ENCODE measurements at places on chromosomes 5 and 9. TPM values are rescaled to one million over a fixed set of nuclear protein-coding genes. Genes with fewer than 3 reads are reported as not detected.

The TOR4A gene
- 2.8 TPM for total RNA-seq

The PCDHB10 gene
- 0.53 TPM for total RNA-seq

The PCDHGA7 gene
- 1.9 TPM for total RNA-seq

The CARTPT gene
- total RNA-seq: not detected

The FTMT gene
- not detected for total RNA-seq

GRCh38 chr9:107249665-107250285, 33.3 kb upstream of the RAD23B start:
- no peak overlapping the region for H3K4me3 ChIP-seq
- DNase-seq: no peak
- peak overlapping the region; percentile 68 for H3K27ac ChIP-seq

DNA sequence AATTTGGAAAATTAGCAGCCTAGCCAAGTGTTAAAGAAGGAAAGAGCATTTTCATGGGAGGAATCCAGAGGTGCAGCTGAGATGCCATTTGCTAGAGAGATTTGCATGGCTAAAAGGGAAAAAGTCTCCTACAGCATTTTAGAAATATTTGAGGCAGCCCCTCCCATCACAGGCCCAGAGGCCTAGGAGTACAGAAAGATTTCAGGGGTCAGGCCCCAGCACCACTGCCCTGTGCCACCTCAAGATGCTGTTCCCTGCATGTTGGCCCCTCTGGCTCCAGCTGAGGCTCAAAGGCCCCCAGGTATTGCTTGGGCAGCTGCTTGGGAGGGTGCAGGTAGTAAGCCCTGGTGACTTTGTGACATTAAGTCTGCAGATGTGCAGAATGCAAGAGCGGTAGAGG, 26.9 kb upstream of the NPR3 start:
- H3K27ac ChIP-seq: no peak overlapping the region
- DNase-seq: no peak

GRCh38 chr5:121088341-121088740, 624.2 kb downstream of the PRR16 start:
- no peak overlapping the region for H3K27ac ChIP-seq
- H3K36me3 ChIP-seq: no peaks in the 10 kb centered on the region
- no peaks in the 10 kb centered on the region for H3K27me3 ChIP-seq
- H3K4me1 ChIP-seq: no peaks in the 10 kb centered on the region
- no peak overlapping the region for H3K4me3 ChIP-seq

DNA sequence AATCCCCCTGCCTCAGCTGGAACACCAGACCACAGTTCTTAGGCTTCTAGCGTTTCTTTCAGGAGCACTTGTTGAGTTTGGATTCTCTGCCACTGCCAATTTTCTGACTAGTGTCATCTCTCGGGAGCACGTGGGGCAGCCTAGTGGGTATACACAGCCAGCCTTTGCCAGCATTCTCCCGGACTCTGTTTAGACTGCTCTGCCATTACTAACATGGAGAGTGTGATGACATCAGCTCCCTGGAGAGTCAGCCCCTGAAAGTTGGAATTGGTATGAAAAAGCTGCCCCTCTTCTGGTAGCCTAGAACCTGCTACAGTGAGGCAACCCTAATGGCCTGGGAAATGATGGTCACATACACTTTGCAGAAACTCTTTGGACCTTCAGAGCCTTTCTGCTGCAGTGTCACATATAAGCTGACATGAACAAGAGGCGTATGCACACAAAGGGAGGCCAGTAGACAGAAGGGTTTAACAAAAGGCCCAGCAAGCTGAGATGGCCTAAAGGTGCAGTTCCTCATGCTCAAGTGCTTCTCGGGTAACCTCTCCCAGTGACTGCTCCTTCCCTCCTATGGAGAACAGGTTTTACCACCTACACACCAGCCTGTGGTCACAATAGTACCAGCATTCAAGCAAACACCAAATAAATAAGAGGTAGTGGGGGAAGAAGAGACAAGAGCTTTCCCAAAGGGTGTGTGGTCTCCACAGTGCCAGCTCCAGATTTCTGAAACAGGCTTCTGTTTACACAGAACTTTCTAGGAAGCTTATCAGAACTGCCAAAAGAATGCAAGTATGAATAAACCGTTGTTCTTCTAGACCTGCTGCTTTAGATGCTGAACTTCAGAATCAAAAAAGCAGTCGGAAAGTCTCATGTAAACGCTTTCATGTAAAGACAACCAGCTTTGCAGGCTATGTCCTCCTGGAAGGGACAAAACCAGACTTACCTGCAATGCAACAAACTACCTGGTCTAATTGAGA, 16.5 kb downstream of the SPACA9 start:
- no peaks in the 10 kb centered on the region for H3K27me3 ChIP-seq
- no peak overlapping the region for H3K27ac ChIP-seq
- no peaks in the 10 kb centered on the region for H3K4me1 ChIP-seq
- no peaks in the 10 kb centered on the region for H3K36me3 ChIP-seq
- DNase-seq: no peak

DNA sequence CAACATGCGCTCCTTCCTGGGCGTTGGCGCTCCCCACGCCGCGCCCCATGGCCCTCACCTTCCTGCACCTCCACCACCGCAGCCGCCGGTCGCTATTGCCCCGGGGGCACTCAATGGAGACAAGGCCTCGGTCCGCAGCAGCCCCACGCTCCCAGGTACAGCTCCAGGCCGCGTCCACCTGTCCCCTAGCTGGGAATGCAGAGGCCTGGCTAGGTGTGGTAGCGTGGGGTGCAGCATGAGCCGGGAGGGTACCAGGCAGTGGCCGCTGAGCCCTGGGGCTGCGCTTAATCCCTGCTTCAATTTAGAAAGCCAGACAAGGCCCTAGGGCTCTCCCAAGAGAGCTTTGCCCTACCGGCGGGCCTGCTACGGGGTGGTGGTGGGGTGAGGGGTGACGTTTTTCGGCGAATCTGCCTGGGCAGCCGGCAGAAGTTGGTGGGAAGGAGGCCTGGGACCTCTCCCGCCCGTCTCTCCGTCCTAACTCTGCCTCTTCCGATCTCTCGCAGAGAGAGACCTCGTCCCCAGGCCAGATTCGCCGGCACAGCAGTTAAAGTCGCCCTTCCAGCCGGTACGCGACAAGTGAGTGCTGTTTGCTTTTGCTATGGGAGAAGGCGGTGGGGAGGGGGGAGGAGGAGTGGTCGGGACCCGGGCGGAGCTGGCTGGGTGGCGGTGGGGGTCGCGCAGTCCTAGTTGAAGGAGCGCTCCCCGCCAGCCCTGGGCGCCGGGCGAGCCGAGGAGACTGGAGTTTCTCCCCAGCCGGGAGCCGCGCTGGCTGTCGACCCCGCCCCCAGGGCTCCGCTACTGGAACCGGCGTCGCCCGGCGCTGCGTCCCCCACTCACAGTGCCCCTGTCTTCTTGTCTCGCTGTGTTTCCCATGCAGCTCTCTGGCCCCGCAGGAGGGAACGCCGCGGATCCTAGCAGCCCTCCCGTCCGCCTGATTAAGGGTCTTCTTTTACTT, 4.8 kb downstream of the IRX1 start:
- H3K27ac ChIP-seq: no peak overlapping the region
- no peak for DNase-seq
- no peaks in the 10 kb centered on the region for H3K36me3 ChIP-seq

- DNase-seq: no peak
- H3K36me3 ChIP-seq: peaks cover 11% of the 10 kb centered on the region
- H3K27me3 ChIP-seq: no peaks in the 10 kb centered on the region
- H3K4me3 ChIP-seq: no peak overlapping the region
- H3K4me1 ChIP-seq: peaks cover 52% of the 10 kb centered on the region
- no peak overlapping the region for H3K27ac ChIP-seq
These were observed 9.6 kb downstream of the NDST1 start for GRCh38 chr5:150517272-150518152.

GRCh38 chr5:127409246-127409917, 108.1 kb upstream of the PRRC1 start:
- no peaks in the 10 kb centered on the region for H3K27me3 ChIP-seq
- H3K27ac ChIP-seq: peak overlapping the region; percentile 81
- peak overlapping the region; percentile 48 for H3K4me3 ChIP-seq
- H3K36me3 ChIP-seq: no peaks in the 10 kb centered on the region

DNA sequence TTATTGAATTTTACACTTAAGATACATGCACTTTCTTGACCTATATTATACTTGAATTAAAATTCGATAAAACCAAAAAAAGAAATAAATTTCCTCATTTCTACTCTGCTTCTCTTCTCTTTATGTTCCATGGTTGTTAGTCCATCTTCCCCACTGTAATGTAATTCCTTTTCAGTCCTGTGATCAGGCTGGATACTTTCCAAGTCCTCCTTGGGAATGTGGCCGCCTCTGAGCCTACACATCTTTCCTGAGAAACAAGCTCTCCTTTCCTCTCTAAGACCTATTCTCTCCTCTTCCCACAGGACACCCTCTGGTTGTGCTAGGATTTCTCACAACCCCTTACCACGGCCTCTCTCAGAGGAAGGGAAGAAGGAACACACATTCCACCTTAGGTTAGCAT, 285.1 kb downstream of the DNAH5 start:
- no peak for DNase-seq
- no peaks in the 10 kb centered on the region for H3K4me1 ChIP-seq
- no peak overlapping the region for H3K27ac ChIP-seq
- H3K36me3 ChIP-seq: no peaks in the 10 kb centered on the region

DNA sequence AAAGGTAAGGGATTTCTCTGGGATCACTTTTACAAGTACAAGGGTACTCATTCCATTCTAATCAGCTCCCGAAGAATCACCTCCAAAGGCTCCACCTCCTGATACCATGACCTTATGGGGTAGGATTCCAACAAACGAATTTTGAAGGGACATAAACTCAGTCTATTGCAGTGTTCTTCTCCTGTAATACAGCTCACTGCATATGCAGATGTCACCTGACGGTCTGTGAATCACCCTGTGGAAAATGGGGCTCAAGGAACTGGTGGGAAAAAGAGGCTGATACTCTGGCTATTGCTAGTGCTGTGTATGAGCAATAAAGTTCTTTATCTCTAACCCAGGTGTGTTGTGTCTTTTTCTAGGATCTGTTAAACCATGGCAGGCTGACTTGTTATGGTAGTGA, 42.4 kb upstream of the CCDC112 start:
- DNase-seq: no peak
- H3K27ac ChIP-seq: no peak overlapping the region
- no peak overlapping the region for H3K4me3 ChIP-seq
- H3K36me3 ChIP-seq: no peaks in the 10 kb centered on the region
- no peaks in the 10 kb centered on the region for H3K27me3 ChIP-seq

DNA sequence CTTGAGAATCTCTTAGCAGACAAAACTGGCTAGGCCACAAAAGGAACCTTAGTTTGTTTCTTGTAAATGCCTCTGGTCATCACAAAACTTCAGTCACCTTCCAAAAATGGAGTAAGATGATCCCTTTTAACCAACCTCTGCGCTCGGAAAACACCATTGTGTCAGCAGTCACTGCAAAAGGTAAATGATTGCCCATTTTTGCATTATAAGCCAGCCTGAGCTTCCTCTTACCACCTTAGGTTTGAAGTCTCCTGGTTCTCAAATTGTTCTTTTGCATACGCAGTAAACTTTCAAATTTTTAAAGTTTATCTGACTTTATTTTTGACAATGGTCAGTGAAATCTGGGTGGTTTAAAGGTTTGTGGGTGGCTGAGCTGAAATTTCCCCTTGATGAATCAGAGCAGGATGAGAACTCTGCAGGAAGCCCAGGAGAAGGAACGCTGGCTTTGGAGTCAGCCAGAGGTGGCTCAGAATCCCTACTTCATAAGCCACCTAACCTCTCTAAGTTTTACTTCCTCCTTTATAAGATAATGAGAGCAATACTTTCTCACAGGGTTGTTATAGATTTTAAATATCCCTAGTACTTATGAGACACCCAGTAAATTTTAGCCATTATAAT, 131.4 kb downstream of the MED10 start:
- no peaks in the 10 kb centered on the region for H3K36me3 ChIP-seq
- H3K27ac ChIP-seq: no peak overlapping the region
- no peaks in the 10 kb centered on the region for H3K27me3 ChIP-seq
- H3K4me3 ChIP-seq: no peak overlapping the region
- DNase-seq: no peak
- H3K4me1 ChIP-seq: no peaks in the 10 kb centered on the region

DNA sequence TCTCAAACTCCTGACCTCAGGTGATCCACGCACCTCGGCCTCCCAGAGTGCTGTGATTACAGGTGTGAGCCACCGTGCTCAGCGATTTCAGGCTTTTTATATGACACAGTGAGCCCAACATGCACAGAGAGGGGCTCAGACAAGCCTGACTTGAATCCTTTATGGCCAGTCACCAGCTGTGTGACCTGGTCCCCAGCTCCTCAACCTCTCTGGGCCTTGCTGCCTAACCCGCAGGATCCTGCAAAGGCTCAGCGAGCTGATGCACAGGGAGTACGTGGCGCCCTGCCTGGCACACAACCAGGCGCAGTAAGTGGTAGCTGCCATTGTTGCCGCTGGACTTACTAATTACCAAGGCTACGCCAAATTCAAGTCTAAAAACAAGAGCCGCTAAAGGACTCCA, 16.6 kb upstream of the NCS1 start:
- no peak overlapping the region for H3K4me3 ChIP-seq
- H3K36me3 ChIP-seq: no peaks in the 10 kb centered on the region
- DNase-seq: no peak
- H3K27me3 ChIP-seq: no peaks in the 10 kb centered on the region

- no peak overlapping the region for H3K4me3 ChIP-seq
- H3K36me3 ChIP-seq: no peaks in the 10 kb centered on the region
- peaks cover 11% of the 10 kb centered on the region for H3K4me1 ChIP-seq
- DNase-seq: no peak
- H3K27ac ChIP-seq: no peak overlapping the region
These were observed 316.3 kb upstream of the POU5F2 start for GRCh38 chr5:94057655-94058054.

DNA sequence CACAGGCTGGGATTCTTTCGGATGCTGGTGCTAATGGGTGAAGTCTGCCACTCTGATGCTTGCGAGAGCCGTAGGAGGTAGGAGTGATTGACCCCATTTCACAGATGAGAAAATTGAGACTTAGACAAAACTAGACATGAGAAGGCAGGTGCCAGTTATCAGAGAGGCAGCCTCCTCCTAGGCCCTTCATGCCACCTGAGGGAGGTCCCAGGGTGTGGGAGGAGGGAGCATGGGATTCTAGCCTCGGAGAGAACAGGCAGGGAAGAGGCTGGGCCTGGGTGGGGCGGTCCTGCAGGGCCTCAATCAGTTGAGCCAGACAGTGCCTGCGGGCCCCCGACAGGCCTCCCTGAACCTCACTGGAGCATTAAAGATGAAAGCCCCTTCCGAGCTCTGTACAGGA, 112.4 kb downstream of the COL23A1 start:
- H3K36me3 ChIP-seq: no peaks in the 10 kb centered on the region
- no peak overlapping the region for H3K27ac ChIP-seq
- H3K4me3 ChIP-seq: no peak overlapping the region

- H3K36me3 ChIP-seq: no peaks in the 10 kb centered on the region
- no peaks in the 10 kb centered on the region for H3K4me1 ChIP-seq
- H3K27me3 ChIP-seq: no peaks in the 10 kb centered on the region
- H3K27ac ChIP-seq: no peak overlapping the region
- no peak overlapping the region for H3K4me3 ChIP-seq
These were observed 15.0 kb downstream of the ANKRD34B start for GRCh38 chr5:80555099-80555498.

DNA sequence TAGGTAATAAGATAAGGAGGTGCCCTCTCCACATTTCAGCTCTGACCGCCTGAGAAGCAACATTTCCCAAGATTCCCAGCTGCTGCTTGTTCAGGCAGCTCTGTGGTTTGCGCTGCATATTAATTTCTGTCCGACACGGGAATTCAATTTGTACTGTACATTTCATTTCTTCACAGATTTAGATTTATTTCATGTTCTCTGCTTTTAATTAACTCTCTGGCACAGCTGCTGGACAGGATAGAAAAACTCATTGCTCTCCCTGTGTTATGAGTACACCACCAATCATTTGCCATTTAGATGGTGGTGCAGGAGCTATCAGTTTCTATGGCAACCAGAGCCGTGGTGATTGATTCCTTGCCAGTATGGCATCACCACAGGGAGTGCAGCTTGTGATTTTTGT, 558.5 kb downstream of the DMRTA1 start:
- no peak for DNase-seq
- H3K4me1 ChIP-seq: no peaks in the 10 kb centered on the region
- no peaks in the 10 kb centered on the region for H3K27me3 ChIP-seq
- H3K27ac ChIP-seq: no peak overlapping the region
- H3K4me3 ChIP-seq: no peak overlapping the region

All from gastrocnemius medialis (tissue), 4 donors.